ENCODE measurements at places on chromosomes 7 and 10.

DNA sequence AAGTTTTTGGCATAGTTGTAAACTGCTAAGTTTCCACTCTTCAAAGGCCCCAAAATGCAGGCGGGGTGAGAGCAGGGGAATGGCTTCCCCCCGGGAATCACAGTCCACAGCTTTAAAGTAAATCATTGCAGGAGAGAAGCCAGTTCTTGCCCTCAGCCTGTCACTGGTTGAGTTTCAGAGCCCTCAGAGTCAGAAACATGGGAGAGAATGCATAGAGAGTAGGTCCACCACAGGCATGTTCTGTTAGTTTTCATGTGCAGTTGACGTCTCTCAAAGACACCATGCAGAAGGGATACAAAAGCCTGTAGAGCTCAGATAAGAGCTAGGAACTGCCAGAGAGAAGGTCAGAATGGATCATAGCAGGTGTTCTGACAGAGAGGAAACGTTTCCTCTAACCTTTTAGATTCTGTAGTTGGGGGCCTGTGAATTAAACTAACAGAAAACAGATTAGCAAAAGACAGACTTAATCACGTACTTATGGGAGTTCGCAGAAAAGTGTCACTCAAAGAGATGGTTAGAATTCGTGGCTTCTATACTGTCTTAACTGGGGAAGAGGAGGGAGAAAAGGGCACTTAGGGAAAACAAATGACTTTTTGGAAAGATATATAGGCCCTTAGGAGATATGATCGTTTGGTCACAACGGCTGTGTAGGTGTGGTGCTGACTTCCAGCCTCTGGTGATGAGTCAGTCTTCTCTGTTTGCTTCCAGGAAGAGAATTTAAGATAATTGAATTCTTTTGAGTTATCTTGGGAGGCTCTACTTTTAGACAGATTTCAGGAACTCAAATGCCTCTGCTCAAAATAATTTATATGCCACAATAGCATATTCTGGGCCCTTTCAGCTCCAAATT lies 48.0 kb upstream of the MSRB2 start:
- DNase-seq, result peak; percentile 7

GRCh38 chr10:72727130-72727529 lies 35.2 kb downstream of the MCU start:
- DNase-seq, result no peak

GRCh38 chr10:34792881-34793280 lies 22.2 kb downstream of the PARD3 start:
- no peak for DNase-seq

DNA sequence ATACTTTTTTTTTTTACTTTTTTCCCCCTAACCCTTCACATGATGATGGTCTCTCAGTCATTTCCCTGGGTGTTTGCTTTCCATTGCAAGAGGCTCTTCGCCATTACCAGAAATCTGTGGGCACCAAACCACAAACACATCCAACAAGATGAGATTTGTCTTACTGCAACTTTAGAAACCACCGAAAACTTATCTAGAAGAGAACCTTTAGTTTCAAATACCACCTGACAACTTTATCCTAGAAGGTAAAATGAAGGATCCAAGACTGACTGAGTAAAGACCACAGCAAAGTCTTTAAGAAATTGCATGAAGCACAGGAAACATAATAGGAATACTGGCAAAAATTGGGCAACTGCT lies 363.3 kb upstream of the MBL2 start:
- DNase-seq, result no peak

GRCh38 chr10:120950051-120950561 lies 98.9 kb downstream of the WDR11 start:
- DNase-seq, result no peak

DNA sequence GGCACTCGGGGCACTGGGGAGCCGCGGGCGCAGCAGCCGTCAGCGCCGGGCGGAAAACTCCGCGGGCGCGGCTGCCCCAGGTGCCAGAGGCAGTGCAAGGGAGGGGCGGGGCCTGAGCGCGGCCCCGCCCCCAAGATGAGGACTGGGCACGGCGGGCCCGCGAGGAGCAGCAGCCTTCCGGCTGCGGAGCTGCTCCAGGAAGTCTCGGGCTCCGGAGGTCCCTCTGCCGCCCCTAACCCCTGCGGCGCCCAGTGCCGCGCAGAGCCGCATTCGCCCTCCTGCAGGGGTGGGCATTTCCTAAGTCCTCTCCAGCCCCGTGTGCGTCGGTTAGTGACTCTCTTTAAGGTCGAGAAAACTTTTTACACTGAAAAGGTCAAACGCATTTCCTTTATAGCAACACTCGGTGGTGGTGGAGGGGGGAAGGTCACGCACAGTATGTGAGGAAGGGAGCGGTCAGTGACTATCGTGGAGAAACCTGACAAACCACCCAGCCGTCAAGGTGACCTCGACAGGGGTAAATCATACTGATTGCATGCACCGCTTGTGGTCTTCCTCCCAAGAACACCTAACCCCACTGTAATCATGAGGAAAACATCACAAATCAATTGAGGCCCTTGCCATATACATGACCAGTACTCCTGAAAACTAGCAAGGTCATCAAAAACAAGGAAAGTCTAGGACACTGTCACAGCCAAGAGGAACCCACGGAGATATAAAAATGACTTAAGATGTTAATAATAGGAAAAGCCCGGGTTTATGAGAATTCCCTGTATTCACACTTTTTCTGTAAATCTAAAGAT lies at the start of gene ANXA11:
Gene ANXA11 (minus strand): TSS at position 61 of the 800 bp plus-strand sequence. CDS start 32,676 bp downstream, outside the sequence.
- peak; percentile 55 for DNase-seq

- peak; percentile 40 for DNase-seq
Observed at GRCh38 chr7:100130608-100131453, 4.1 kb downstream of the MBLAC1 start.

DNA sequence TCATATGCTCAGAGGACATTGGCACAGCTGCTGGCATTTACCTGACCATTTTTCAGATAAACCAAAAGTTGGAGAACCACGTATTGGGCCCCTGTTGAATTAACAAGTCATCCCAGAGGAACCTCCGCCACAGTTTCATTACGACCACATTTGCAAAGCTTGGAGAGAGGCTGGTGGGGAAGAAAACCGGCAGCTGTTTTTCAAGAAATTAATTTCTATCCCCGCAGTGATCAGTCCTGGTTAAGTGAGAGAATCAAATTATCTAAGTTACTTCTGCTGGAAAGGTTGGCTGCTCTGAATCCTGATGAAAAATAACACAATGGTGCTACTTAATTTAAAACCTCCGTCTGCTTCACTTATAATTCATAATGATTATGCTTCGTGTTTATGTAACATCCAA lies 737.1 kb upstream of the AUTS2 start:
- DNase-seq, result no peak

GRCh38 chr10:4316161-4316810 lies 509.7 kb upstream of the AKR1E2 start:
- peak; percentile 89 for DNase-seq

DNA sequence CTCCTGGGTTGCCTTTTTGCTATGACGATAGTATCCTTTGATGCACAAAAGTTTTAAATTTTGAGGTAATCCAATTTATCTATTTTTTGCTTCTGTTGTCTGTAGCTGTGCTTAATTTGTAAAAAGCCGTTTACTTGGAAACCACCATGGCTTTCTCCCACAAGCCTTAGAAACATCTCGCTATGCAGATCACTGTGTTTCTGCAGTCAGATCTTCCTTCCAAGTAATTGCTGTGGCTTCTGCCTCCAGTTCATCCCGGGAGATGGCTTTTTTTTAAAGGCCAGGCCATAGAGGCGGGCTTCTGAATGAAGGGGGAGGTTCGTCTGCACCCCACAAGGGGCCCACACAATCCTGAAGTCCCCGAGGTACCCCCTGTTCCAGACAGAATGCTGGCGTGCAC lies 48.3 kb upstream of the OCM2 start:
- no peak for DNase-seq

All from fibroblast of mammary gland (primary cell).